DMS53 (cell line): ENCODE measurements at places on chromosomes 16 and 17.
A peak's percentile ranks its signal among the peaks of the same experiment; 100 is the strongest.

DNA sequence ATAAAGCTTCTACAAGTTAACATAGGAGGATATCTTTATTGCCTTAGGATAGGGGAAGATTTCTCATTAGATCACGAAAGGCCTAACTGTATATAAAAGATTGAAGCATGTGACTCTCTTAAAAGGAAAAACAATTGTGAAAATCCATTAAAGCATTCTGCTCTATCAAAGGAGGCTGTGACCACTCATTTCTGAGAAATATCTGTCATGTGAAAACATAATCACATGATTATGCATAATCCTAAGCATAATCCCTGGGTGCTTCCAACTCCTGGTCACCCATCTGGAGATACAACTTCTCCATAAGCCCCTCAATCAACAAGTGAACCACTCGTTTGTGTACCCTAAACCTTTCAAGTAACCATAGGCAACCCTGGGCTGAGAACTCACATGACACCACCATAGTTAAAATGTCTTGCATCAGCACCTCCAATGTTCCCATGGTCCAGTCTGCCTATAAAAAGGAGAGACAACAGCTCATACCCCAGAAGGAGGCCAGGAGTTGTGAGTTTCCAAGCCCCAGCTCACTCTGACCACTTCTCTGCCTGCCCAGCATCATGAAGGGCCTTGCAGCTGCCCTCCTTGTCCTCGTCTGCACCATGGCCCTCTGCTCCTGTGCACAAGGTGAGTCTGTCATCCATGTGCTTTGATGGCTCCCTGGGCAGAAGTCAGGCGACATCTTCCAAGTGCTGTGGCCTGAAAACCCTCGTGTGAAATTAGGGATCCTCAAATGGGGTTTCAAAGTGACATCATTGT, at the start of gene CCL18:
CCL18 (plus strand) TSS at position 487 of the 756 bp plus-strand sequence; CDS start at position 558, 71 bp downstream.
- no peak for DNase-seq

GRCh38 chr16:23801378-23801777, 34.4 kb upstream of the PRKCB start:
- peak; percentile 70 for DNase-seq

GRCh38 chr16:30064729-30065101, 845 bp upstream of the ALDOA start:
- no peak for DNase-seq

- no peak for DNase-seq
These were observed 313.1 kb upstream of the ERCC4 start for GRCh38 chr16:13606804-13607203.

DNA sequence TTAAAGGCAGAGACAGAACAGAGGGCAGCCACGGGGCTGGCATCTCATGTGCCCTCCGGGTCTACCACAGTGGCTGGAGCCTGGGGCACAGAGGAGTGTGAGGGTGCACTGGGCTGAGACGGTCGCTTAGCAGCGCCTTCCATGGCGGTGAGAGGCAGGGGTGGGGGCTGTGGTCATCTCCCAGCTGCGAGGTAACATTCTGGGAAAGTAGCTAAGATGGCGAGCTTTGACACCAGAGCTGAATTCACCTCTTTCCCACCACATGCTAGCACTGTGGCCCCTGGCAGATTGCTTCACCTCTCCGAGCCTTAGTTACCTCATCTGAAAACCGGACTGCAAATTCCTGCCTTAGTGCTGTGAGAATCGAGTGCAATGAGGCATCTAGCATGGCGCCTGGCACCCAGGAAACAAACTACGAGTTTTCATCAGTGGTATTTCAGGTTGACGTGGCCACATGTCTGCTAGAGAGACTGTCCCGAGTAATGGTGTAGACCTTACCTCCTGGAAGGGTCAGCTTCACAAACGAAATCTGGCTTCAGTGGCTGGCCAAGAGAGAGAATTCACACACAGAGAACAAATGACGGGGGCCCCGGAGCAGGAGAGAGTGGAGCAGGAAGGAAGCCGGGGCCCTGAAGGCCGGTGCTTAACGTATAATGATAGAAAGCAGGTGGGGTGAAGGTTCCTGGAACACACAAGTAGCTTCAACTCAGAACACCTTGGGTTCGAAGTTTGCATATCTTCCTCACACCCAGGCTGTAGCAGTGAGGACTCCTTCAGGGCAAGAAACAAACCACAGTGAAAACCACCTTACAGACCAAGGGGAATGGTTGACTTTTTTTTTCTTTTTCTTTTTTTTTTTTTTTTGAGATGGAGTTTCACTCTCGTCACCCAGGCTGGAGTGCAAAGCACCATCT, 63.9 kb upstream of the RPH3AL start:
- DNase-seq: no peak

- no peak for DNase-seq
These were observed 229.4 kb downstream of the XYLT1 start for GRCh38 chr16:17241264-17241835.

- no peak for DNase-seq
These were observed 21.4 kb upstream of the JPH3 start for GRCh38 chr16:87580855-87581261.

DNA sequence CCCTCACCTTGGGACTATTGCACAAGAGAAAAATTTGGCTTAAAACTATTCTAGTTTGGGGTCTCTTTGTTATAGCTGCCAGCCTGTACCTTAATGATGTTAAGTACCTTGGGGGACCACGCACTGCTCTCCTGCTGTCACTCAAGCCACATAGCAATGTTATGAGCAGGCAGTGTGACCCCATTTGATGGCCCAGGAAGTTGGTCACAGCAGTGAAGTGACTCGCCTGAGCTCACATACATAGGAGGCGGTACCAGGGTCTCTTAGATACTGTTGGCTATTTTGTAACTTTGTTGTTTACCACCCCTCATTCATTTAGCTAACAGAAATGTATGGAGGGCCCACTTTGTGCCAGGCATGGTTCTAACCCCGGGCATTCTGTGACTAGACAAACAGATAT, 16.4 kb downstream of the KCNG4 start:
- DNase-seq: no peak

DNA sequence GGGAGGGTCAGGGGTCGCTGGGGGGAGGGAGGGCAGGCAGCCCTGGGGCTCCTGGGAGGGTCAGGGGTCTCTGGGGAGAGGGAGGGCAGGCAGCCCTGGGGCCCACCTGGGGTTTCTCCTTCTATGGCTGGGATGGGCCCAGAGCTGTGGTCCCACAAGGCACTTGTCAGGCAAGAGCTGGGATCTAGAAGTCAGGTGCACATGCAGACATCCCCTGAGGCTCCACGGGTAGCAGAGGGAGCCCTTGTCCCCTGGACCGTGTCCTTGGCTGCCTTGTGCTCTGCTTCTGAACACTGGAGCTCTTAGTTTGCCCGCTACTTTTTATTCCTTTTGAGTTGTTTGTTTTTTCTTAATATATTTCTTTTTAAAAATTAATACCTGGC, 1.8 kb downstream of the TUBB3 start:
- peak; percentile 63 for DNase-seq

- DNase-seq: no peak
These were observed 4.8 kb downstream of the CD2BP2 start for GRCh38 chr16:30350134-30350871.

GRCh38 chr16:86685076-86685475, 106.7 kb downstream of the FOXL1 start:
- DNase-seq: no peak

- no peak for DNase-seq
These were observed 62.7 kb upstream of the GAS7 start for GRCh38 chr17:10261098-10261497.

DNA sequence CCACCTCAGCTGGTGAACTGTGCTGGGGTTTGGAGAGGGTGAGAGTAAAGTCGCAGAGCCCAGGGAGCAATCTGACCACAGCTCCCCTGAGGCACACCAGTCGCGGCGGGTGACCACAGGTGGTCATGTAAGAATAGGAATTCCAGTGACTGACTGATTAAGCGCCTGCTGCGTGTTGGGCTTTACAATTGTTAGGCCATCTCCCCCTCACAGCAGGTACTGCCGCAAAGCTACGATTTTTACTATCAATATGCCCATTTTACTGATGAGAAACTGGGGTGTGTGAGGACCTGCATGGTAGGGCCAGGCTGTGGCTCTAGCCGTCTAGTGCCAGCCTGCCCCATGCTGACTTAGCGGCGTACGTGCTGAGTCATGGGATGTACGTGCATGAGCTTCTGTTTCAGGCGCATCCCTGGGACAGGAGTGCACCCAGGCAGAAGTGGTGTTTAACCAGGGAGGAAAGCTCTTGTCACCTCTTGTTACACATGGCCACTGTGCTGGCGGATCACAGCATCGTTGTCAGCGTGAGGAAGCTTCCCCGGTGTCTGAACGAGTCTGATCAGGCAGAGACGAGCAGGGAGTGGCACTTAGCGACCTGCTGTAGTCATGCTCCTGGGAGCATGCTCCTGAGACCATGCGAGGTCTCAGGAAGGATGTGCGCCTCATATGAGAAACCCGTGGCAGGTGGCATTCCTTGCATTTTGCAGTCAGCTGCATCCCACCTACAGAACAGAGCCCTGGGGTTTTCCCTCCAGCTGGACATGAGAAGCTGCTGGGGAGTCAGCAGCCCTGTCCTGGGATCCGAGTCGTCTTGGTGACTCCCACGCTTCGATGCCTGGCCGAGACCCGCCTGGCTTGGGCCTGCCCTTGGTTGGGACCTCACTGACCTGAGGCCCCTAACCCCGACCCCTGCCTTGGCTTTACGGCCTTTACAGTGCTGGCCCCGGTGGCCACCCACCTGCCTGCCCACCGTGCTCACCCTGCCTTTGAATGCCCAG, 163.7 kb upstream of the CHMP6 start:
- DNase-seq: peak; percentile 43

GRCh38 chr17:349666-350065, 2.9 kb downstream of the RPH3AL start:
- DNase-seq: no peak

- DNase-seq: peak; percentile 98
These were observed at the start of gene YBX2 for GRCh38 chr17:7294614-7295153. Gene YBX2 (minus strand): TSS chr17:7294639. CDS start chr17:7294500, 139 bp downstream.

DNA sequence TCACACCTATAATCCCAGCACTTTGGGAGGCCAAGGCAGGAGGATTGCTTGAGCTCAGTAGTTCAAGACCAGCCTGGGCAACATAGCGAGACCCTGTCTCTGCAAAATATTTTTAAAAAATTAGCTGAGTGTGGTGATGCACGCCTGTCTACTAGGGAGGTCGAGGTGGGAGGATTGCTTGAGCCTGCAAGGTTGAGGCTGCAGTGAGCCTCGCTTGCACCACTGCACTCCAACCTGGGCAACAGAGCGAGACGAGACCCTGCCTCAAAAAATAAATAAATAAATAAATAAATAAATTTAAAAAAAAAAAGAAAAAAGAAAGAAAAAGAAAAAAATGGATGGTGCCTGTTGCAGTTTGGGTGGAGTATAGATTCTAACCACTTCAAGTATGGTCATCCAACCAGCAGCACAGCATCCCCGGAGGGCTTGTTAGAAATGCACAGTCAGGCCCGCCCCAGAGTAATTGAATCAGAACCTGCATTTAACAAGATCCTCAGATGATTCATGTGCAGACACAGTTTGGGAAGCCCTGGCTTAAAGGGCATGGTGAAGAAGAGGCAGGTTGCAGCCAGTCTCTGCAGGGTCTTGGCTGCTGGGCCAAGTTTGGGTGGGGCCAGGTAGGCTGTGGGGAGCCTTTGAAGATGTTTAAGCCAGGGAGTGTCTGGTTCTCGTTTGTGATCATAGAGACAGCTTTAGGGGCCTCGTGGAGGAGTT, 40.8 kb downstream of the MRC2 start:
- no peak for DNase-seq

GRCh38 chr17:68591583-68591982, 9.6 kb downstream of the FAM20A start:
- no peak for DNase-seq

DNA sequence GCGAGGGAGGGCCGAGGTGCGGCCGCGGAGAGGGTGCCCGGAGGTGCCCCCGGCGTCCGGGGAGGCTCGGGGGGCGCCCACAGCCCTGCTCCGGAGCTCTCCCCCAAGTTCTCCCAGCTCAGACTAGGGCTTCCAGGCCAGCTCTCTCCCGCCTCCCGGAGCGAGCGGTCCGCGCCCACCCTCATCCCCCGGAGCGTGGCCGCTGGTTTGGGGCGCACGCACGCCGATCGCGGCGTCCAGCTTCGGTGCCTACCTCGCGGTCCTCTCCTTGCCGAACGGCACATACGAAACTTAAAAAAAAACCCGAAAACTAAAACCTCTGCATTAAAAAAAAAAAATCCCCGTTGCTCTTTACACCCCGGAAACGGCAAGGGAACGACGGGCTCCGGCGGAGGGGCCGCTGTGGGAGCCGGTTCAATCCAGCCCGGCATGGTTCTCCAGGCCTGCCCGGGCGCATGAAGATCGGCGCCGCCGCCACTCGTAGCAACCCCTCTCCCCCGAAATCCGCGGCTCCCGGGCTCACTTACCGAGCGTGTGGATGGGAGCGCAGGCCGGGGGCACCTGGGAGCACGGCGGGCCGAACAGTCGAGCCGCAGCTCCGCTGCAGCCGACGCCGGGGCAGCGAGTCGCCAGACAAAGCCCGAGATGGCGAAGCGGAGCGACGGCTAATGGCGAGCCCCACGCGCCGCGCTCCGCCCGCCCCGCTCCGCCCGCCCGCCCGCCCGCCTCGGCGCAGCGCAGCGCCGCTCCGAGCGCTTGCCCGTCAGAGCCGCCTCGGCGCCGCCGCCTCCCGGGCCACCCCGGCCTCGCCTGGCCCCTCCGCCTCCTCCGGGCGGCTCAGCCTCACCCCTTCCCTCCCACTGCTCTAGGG, 973 bp upstream of the UBTF start:
- peak; percentile 85 for DNase-seq

DNA sequence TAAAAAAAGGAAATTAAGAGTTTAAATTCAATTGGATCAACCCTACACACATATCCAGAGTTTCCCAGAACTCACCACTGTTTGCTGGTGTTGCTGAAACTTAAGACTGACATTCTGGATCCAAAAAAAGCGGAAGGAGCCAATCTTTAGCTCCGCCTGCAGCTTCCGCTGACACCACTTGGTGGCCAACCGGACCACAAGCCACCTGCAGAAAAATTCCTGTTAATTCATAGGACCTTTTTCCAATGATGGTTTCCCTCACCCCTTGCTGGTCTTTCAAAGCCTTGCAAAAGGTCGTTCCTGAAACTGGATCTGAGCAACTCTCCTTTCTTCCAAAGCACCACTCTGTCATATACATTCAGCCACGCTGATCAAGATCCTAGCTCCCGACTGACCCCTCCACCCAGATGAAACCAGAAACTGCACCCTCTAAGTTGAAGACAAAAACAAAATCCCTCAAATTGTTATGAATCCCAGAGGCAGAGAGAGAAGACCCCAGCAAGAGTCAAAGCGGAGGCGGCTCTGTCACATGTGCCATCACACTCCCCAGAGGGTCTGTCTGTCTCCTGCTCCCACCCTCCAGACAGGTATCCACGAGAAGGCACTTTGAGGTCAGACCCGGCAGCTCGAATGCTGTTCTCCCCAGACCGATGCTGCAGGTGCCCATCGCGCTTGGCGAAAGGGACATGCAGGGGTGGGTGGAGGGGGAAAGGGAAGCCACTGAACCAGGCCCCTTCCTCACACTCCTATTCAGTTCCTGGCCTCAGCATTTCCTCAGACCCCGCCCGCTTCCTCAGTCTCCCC, 773 bp downstream of the BLTP2 start:
- DNase-seq: peak; percentile 71

- DNase-seq: no peak
These were observed 40.8 kb downstream of the IRX6 start for GRCh38 chr16:55364811-55365210.

DNA sequence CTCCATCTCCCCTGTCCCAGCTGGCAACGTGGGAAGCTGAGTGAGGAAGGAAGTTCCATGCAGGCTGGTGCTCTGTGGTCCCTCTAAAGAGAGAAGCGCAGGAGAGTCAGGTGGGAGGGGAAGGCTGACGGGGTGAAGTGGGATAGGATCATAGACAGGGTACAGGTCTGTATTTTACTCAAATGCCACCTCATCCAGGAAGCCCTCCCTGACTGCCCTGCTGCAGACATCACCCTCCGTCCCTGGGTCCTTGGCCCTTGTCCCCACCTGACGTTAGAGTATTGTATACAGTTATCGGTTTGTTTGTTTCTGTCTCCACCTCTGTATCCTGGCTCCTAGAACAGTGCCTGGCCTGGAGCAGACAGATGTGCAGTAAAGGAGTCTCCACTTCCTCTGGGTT, 11.7 kb downstream of the CANT1 start:
- no peak for DNase-seq
